IPS-NIHi11 (cell line): ENCODE measurements at places on chromosomes 3 and 15.

DNA sequence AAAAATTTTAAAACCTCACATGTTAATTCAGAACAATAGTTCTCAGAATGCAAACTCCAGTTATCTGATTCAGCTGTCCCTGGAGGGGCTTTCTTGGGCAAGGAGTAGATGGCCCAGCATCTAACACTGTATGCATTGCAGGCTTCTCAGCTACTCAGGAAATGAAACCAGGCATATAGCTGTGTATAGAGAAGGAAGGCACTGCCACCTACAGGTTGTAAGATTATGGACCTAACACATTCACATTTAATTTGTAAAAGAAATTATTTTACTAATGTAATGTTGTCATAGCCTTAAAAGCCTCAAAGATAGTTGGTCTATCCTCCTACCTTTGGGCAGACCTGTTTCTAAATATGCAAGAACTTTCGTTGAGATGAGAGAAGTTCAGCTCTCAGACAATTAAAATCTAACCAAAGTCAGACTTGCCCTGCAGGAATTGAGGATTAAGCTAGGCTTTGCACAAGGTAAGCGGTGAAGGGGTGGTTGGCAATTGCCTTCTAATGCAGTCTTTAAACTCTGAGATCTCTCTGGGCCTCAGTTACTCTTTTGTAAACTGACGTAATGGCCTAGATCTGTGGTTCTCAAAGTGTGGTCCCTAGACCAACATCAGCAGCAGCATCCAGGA is 132.8 kb upstream of the SLC24A5 start:
- DNase-seq = peak; percentile 50

- no peak for DNase-seq
Observed at GRCh38 chr15:89143503-89144162, 55.4 kb downstream of the ABHD2 start.

- no peak for DNase-seq
Observed at GRCh38 chr3:34361921-34362320, 563.5 kb downstream of the PDCD6IP start.

DNA sequence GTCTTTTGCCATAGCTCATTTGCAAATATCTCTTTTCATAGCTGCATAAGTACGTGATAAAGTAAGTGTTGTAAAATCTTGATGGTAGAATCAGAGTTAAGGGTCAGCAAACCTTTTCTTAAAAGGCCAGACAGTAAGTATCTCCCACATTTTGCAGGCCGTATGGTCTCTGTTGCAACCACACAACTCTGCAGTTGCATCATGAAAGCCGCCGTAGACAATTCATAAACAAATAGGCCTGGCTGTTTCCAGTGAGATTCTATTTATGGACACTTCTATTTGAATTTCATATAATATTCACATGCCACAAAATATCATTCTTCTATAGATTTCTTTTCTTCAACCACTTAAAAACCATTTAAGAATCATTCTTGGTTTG is 248.5 kb downstream of the TLE3 start:
- DNase-seq = no peak

DNA sequence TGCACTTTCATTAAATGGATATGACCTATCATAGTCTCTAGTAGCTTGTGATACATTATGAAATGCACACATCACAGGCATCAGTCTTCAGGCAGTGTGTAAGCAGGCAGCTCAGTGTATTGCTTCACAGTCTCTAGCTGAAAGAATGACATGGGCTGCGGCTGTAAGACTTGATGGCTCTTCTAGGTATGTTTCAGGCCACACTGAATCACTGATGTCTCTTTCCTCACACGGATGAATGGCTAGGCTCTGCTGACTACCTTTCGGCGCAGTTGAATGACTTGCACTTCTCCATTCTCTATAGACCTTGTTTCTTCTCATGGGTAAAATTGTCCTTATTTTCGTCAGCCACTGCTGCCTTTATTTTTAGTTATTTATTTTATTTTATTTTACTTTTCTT is 15.4 kb downstream of the APH1B start:
- DNase-seq = no peak

- DNase-seq = no peak
Observed at GRCh38 chr3:106033654-106034053, 164.8 kb upstream of the CBLB start.

DNA sequence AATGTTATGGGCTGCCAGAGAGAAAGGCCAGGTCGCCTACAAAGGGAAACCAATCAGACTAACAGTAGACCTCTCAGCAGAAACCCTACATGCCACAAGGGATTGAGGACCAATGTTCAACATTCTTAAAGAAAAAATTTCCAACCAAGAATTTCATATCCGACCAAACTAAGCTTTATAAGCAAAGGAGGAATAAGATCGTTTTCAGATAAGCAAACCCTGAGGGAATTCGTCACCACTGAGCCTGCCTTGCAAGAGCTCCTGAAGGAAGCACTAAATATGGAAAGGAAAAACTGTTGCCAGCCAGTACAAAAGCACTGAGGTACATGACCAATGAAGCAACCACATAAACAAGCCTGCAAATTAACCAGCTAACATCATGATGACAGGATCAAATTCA is 33.1 kb downstream of the PYGO1 start:
- no peak for DNase-seq

DNA sequence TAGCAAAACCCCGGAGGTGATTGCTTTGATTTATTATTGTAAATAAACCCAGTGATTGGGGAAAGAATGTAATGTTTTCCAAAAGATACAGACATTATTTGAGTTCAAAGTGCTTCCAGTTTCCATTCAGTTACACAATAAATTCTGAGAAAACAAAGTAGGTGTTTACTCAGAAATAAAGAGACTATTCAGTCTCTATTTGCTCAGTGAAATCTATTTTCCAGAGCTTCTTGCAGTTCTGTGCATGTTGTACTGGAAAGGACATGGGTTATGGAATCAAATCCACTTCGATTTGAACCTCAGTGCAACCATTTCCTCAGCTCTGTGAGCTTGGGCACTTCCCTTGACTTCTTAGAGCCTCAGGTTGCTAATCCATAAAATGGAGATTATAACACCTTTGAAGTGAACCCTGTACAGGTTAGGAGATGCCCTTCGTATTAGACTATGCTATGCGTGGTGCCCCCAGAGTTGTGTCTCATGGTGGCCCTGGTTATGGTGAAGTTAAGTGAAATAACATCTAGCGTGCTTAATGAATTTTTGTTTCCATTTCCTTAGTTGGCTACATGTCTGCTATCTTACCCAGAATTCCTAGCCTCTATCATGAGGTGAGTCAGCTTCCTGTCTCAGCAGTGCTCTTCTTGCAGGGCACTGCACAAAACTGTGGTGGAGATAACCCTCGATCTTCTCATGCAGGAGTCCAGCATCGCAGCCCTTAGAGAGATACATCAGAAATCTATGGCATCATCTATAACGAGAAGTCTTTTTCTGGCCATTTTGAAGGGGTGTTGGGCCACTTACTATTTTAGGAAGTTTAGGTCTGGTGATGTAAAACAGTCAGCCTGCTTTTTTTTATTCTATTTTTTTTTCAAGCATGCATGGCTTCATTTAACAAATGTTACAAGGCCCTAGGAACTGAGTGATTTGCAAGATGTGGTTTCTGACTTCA is 97.7 kb downstream of the RPL39L start:
- DNase-seq = no peak

GRCh38 chr15:35298509-35298908 is 213.4 kb upstream of the NANOGP8 start:
- DNase-seq = no peak

GRCh38 chr3:185950728-185951127 is 12.9 kb upstream of the TRA2B start:
- DNase-seq = no peak

- no peak for DNase-seq
Observed at GRCh38 chr3:68017069-68017468, 362.7 kb upstream of the SUCLG2 start.

- no peak for DNase-seq
Observed at GRCh38 chr3:66477856-66478255, 23.0 kb downstream of the LRIG1 start.

DNA sequence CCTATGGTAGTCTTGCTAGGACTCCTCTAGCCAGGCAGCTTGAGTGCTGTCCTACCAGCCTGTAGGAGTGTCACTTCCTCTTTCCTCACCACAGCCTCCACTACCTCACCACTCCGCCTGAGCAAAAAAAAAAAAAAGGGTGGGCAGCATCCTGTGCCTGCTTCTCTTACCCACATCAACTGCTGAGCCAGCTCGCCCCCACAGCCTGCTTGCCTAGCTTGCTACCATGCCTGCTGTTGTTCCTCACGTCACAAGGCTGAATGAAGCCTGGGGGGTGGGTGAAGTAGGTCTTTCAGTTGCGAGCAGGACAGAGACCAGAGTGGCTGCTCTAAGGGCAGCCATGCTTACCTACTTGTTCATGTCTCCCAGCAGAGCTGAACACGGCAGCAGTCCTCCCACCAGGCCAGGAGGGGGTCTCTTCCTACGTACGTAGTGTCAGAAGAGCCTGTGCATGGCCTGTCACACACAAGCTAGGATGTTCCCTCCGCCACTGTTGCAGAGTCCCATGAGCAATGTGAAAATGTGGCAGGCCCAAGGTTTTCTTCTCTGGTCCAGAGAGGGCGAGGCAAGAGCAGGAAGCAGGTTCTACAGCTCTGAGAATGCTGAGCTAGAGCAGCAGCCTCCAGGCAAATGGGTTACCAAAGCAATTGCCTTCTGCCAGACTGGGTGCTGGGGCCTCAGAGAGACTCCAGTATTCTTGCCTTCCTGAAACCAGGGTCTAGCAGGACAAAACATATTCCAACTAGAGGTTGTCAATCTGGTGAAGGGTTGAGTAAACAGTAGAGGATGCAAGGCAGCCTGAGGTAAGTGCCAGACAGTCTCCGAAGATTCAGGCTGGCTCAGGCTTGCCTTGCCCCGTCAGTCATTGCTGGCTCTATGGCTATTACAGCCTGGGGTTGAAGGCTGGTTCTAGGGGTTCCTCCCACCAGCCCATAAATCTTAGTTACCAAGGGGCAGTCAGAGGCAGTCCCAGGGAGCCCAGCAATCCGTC is 8.1 kb downstream of the PPM1M start:
- DNase-seq = no peak

- DNase-seq = no peak
Observed at GRCh38 chr15:80727196-80727595, 32.1 kb downstream of the ABHD17C start.

DNA sequence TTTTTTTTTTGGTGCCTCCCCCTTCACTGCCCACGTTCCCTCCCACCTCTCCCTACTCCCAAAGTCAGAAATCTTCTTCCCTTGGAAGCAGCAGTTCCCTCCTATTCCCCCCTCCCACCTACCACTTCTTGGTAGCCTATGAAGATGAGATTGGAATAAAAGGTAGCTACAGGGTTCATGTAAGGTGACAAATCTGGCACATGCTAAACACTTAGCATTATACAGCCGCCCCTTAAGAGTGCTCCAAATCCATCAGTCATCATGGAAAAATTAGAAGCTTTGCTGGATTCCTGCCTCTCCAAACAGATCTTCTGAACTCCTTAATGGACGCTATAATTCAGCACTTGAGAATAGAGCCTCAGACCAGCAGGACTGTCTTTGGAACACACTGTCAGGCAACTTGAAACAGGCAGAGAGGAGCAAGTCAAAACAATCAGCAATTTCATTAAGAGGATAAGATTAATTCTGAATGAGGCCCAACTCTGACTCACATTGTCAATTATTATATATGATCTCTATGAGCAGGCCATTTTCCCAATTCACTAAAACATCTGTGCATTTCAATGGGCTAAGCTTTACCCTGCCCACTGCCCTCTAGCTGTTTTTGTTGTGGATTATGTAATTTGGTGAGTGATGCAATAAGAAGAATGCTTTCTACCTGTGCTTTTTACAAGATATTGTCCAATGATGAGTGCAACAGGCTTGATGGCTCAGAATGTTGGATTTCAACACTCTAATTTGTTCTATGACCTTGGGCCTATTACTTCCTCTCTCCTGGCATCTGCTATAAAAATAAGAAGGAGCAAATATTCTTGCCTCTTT is 34.6 kb upstream of the SPRED1 start:
- no peak for DNase-seq

- peak; percentile 43 for DNase-seq
Observed at GRCh38 chr15:41561777-41562145, 2.7 kb downstream of the TYRO3 start.

DNA sequence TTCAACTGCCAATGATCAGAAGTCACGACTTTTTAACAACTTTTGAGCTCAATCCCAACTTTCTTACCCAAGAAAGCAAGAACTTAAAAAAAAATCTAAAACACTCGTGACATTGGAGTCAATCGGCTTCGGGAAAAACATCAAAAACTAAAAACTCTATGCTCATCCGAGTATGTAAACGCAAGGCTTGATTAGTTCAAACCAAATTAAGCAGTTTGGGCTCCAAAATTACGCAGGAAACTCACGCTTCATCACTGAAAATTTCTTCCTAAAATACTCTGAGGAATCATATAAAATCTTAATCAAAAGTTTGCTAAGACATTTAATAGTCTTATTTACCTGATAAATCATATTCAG is 1.6 kb downstream of the TRA2B start:
- DNase-seq = no peak

- DNase-seq = no peak
Observed at GRCh38 chr3:105846809-105847208, 22.0 kb downstream of the CBLB start.
